ENCODE measurements at places on chromosomes 7 and 10. TPM values are rescaled to one million over a fixed set of nuclear protein-coding genes. Genes with fewer than 3 reads are reported as not detected.
A peak's percentile ranks its signal among the peaks of the same experiment; 100 is the strongest.

DNA sequence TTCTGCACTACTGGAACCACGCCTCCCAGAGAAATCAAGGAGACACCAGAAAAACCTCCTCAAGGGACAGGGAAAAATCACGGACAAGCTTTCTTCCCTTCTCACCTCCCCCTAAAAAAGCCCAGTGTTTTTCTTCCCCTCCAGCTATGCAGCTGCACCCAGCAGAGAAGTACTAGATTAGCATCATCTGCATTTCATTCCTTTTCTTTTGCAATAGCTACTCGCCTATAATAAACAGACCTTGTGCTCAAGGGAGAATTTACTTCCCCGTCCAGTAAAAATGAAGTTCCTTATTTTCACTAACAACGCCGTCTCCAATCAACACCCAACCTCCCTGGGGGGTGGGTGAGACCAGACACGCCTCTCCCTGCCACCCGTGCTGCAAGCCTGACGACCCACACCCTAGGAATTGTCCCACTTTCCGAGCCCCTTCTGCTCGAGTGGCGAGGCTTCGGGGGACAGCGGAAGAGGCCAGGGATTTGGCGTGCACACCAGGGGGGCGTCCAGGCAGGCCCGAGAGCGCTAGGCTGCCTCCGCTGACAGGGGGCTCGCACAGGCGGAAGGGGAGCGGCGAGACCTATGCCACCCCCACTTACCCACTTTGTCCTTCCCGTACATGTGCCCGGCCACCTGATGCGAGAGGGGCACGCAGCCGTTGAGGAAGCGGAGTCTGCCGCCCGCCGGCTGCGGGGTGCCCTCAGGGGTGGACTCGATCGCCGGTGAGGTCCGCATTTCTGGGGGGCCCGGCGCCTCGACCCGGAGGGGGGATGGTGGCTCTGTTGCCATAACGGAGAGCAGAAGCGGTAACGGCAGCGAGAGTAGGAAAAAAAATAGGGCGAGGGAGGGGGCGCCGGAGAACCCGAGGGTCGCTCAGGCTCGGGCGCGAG lies 625 bp downstream of the IPMK start:
- peak; percentile 69 for DNase-seq

GRCh38 chr10:103053659-103054581 lies 135.8 kb downstream of the CNNM2 start:
- DNase-seq, result peak; percentile 51

GRCh38 chr10:15897287-15897686 lies 37.0 kb upstream of the MINDY3 start:
- DNase-seq, result no peak

Gene WEE2
- not detected for total RNA-seq

- no peak for DNase-seq
Measured at GRCh38 chr10:97019213-97019844, 166.4 kb downstream of the SLIT1 start.

DNA sequence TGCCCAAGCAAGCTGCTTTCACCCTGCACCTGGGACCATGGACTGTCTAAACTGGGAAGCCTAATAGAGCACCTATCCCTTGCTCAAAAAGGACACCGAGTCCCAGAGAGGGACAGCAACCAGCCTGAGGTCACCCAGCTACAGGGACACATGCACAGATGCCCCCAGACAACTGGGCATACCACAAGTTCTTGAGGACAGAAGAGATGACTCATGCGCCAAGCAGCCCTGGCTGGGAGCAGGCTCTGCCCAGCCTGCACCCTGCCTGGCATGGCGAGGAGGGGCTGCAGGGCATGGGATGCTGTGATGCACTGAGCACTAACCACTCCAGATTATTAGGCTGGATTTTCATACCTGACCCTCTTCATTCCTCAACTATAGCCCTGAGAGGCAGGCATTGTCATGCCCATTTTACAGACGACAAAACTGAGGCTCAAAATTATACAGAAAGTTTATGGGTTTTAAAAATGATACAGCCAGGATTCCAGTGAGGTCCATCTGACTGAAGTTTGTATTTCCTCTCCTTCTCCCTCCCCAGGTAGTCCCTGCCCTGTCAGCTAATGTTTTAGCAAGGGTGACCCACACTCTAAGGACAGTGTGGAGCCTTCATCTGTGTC lies 289.3 kb upstream of the ZMIZ1 start:
- no peak for DNase-seq

Gene DDX56
- total RNA-seq, result 41.1 TPM

GRCh38 chr7:114929570-114929969 lies 7.7 kb downstream of the MDFIC start:
- no peak for DNase-seq

Gene PRTFDC1
- not detected for total RNA-seq

Gene CRTAC1
- 0.79 TPM for total RNA-seq

DNA sequence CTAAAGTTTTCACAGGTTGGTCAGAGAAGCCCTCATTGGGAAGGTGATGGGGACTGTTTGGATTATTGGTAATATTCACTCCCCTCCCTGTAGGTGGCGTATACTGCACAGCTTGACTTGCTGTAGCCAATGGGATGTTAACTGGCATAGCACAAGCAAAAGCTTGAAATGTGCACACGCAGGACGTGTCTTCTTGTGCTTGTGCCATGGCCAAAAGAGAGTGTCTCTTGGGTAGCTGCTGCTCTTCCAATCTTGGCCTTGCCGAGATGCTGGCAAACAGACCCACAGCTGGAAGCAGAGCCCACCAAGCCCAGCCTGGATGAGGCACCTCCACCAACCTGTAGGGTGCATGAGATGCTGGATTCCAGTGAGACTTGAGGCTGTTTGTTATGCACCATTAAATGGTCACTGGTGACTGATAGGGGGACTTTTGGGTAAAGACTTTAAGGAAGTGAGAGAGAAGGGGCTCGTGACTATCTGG lies 266.0 kb downstream of the GRID1 start:
- DNase-seq, result no peak

GRCh38 chr7:41792120-41792519 lies 89.2 kb upstream of the INHBA start:
- no peak for DNase-seq

DNA sequence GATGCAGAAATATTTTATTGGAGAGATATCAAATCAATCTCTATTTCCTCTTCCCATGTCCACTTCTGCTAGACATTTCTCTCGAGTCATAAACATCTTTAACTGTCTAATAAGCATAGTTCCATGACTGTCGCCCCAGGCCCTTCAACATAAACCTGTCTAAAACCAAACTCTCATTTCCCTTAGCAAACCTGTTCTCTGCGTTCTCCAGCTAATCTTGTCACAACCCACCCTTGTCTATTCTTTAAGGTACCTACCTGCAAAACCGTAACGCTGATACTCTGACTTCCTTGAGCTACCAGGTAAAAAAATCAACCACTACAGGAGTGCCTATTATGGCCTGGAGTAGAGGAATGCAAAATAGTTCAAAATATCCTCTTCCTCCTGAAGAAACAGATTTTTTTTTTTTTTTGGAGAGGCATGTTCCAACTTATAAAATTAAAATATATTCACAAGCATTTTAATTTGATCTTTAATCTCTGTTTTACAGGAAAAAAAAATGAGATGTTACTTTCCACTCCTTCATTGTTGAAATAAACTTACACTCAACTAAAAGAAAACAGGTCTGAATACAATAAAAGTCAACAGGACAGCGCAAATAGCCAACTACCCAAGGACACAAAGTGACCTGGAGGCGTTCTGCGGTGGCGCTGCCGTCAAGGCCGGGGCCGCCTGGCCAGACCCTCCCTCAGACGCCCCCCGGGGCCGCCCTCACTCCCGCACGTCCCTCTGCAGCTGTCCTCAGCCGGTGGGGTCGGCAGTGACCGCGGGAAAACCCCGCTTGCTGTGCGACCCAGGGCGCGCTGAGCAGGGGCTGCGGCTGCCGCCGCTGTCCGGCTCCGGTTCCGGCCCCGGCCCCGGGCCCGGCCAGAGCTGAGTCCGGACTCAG lies 765 bp downstream of the SLC25A40 start:
- DNase-seq, result peak; percentile 41

- no peak for DNase-seq
Measured at GRCh38 chr10:5978230-5978489, 817 bp upstream of the IL15RA start.

DNA sequence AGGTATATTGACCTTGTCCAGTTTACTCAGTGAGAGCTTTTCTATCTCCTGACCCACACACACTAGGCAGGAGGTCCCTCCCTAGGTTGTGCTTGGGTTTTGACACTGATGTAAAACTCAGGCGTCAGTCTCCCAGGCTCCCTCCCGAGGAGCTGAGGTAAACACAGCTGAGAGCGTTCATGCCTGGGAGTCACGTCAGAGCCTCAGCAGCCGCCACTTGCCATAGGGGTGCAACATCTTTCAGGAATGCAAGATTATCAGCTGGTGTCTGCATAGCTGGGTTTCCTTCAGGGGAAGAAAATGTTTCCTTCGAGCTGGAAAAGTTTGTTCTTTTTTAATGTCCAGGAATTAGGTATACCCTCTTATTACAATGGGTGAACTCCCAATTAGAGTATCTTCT lies 70.6 kb downstream of the FGFR2 start:
- peak; percentile 28 for DNase-seq

- DNase-seq, result no peak
Measured at GRCh38 chr7:50308532-50309385, 4.2 kb downstream of the IKZF1 start.

DNA sequence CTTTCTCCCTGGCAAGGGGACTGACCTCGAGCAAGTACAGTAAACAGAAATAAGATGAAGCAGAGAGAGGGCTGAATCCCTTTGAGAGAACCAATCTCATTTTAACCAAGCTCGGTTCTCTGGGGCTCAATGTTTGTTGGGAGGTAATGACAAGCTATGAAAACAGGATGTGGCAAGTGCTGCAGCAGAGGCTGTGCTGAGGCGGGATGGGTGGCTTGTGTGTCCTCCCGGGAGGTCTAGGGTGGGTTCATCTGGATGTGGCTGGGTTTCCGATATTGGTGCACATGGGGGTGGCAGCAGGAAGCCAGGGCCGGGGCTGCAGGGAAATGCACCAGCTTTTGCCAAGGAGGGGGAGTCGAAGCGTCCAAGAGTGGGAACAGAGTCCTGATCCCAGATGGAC lies 84.5 kb downstream of the AOAH start:
- DNase-seq, result peak; percentile 48

GRCh38 chr10:88416801-88417200 lies 166.3 kb downstream of the RNLS start:
- DNase-seq, result no peak

GRCh38 chr7:49700841-49701240 lies 72.6 kb upstream of the VWC2 start:
- DNase-seq, result no peak

DNA sequence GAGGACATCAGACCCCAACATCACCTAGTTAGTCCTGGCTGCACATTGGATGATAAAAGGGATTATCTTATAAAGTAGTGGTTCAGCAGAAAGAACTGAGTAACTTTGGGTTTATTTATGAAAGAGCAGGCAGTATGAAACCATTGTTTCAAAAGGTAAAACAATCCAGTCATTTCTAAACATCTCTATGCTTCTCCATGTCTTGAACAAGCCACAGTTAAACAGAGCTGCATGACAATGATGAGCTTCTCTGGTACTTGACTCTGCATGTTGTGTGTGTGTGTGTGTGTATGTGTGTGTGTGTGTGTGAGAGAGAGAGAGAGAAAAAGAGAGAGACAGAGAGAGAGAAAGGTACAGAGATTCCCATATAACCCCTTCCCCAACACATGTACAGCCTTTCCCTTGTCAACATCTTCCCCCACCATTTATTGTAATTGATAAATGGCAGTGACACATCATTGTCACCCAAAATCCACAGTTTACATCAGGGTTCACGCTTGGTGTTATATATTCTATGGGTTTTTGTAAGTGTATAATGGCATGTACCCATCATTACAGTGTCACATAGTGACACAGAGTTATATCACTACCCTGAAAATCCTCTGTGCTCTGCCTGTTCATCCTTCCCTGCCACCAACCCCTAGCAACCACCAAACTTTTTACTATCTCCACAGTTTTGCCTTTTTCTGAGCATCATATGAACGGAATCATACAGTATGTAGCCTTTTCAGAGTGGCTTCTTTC lies 32.8 kb upstream of the SLC18A3 start:
- DNase-seq, result no peak

Gene NKX1-2
- not detected for total RNA-seq

DNA sequence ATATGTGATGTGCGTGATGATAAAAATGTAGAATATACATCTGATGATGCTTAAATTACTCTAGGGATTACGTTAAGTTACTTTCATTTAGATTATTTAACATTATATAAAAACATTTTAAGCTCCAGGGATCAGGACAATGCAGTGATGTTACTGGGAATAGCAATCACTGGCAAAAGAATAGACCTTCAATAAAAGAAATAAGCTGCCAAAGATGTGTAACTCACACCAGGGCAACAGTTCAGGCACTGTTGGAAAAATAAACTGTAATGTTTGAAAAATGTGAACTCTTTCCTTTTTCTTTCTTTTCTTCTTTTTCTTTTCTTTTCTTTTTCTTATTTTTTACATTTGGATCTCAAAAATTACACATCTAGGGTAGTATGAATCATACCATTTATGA lies 131.7 kb downstream of the SEMA3D start:
- DNase-seq, result no peak

DNA sequence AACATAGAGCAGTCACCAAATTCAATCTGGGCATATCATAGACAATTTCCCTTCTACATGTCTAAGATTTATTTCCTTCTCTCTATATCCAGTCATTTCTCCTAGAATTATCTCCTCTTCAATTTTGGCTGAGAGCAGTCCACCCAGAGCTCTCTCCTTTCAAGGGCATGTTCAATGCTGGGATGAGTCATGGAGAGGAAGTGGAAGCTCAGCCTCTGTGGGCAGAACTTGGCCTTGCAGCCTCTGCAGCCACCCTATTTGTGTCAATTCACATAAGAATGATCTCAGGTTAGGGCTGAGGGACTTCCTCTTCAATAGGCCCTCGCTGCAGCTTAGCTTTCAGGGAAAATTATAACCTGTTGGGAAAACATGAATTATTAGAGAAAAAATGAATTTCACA lies 560.8 kb downstream of the POM121L12 start:
- DNase-seq, result no peak

Gene ITGB8
- 8.2 TPM for total RNA-seq

- no peak for DNase-seq
Measured at GRCh38 chr10:3503299-3503698, 281.7 kb downstream of the KLF6 start.

DNA sequence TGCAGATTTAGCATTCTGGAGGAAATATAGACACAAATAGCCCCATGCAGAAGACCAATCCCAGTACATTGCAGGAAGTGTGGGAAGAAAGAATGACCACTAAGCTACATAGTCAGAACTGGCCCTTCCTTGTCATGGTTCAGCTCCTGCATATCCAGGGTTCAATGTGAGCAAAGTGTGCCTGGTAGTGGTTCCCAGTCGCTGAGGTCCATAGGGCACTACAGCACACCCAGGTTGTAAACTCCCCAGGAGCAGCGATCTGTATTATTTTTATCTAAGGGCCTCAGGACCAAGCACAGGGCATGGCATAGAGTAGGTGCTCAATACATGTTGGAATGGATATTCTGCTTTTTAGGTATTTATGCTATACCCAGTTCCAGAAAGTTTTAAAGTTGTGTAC lies 114.4 kb downstream of the RTKN2 start:
- peak; percentile 29 for DNase-seq

Gene ZP3
- not detected for total RNA-seq

Gene GPR37
- total RNA-seq, result 1.1 TPM

- DNase-seq, result no peak
Measured at GRCh38 chr7:155266440-155266839, 31.2 kb upstream of the INSIG1 start.

- DNase-seq, result no peak
Measured at GRCh38 chr10:13189961-13190360, 28.6 kb downstream of the MCM10 start.

Gene GARS1
- 69.4 TPM for total RNA-seq

Data from transverse colon (tissue), 4 donors.